ENCODE measurements at places on chromosomes 5 and 9.

GRCh38 chr5:88675708-88676636 lies 207.0 kb downstream of the MEF2C start:
- H3K4me1 ChIP-seq: no peaks in the 10 kb centered on the region
- no peak for DNase-seq
- no peak overlapping the region for H3K27ac ChIP-seq
- H3K27me3 ChIP-seq: peaks cover 99% of the 10 kb centered on the region
- no peaks in the 10 kb centered on the region for H3K36me3 ChIP-seq

DNA sequence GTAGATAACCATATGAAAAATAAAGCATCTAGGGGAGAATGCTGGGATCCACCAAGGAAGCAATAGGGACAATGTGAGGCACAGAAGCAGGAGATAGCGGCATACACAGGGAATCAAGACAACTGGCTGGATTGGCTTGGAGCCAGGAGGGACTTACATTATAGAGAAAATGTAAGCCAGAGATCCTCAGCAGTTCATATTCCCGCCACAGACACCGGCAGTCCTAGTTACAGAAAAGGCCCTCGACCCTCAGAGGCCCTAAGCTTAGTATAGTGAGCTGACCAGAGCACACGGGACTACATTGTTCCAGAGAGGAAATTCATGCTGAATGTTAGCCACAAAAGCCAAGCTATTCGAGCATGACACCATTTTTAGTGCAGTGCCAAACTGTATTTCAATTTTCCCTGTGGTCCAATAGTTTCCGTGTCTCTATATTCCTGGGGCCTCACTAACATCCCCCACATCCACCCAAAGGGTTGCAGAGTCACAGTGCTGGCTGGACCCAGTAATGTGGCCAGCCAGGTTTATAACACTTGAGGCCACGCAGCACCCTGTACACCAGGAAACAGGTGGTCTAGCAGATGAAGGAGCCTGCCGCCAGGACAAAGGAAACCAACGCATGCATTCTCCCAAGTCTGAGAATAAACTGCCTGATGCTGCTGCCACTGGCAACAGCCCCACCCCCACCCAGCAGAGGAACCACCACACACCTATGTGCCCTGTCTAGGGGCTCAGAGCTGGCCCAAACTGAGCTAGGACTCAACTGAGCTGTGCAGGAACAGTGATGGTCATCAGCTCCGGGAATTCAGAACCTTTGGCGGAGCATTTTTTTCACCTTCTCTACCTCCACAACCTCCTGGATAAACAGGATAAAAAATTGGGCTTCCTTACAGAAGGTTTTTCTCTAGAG lies 693.2 kb upstream of the CHD1 start:
- no peak for DNase-seq
- H3K4me3 ChIP-seq: no peak overlapping the region
- no peaks in the 10 kb centered on the region for H3K4me1 ChIP-seq
- no peak overlapping the region for H3K27ac ChIP-seq
- peaks cover 13% of the 10 kb centered on the region for H3K27me3 ChIP-seq

DNA sequence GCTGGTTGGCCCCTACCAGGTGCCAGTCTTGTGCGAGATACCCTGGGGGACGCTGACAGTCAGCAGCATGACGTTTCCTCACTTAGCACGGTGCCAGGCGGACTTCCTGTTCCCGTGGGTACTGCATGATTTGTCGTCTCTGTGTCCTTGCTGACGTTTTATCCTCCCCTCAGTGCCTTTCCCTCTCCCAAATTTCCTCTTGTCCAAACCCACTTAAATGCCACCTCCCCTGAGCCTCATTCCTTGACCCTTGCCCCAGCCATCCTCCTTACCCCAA lies 60.6 kb upstream of the SAP30L start:
- no peak for DNase-seq
- H3K4me3 ChIP-seq: no peak overlapping the region
- no peaks in the 10 kb centered on the region for H3K4me1 ChIP-seq
- H3K27me3 ChIP-seq: no peaks in the 10 kb centered on the region
- H3K27ac ChIP-seq: no peak overlapping the region

DNA sequence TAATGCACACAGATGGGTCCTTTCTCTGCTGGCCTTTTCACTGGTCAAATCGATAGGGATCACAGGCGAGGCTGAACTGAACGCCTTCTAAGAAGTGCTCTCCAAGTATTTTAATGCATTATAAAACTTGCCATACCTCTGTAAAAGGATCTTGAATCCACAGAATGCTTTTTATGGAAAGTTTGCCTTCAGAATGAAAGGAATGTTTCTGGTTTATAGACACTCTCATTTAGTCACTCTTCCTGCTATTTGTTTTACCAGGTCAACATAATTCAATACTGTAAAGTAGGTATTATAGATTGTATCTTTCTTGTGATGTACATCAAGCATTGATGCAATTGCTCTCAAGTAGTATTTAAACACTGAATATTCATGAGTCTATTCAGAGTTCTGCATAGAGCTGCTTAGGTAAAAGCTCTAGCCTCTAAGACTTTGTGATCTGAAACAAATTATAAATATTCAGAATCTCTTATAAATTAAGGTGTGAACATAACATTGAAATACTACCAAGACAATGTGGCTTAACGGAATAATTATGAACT lies 308.4 kb downstream of the ISL1 start:
- H3K36me3 ChIP-seq: no peaks in the 10 kb centered on the region
- no peak for DNase-seq
- no peaks in the 10 kb centered on the region for H3K27me3 ChIP-seq
- H3K4me1 ChIP-seq: no peaks in the 10 kb centered on the region

DNA sequence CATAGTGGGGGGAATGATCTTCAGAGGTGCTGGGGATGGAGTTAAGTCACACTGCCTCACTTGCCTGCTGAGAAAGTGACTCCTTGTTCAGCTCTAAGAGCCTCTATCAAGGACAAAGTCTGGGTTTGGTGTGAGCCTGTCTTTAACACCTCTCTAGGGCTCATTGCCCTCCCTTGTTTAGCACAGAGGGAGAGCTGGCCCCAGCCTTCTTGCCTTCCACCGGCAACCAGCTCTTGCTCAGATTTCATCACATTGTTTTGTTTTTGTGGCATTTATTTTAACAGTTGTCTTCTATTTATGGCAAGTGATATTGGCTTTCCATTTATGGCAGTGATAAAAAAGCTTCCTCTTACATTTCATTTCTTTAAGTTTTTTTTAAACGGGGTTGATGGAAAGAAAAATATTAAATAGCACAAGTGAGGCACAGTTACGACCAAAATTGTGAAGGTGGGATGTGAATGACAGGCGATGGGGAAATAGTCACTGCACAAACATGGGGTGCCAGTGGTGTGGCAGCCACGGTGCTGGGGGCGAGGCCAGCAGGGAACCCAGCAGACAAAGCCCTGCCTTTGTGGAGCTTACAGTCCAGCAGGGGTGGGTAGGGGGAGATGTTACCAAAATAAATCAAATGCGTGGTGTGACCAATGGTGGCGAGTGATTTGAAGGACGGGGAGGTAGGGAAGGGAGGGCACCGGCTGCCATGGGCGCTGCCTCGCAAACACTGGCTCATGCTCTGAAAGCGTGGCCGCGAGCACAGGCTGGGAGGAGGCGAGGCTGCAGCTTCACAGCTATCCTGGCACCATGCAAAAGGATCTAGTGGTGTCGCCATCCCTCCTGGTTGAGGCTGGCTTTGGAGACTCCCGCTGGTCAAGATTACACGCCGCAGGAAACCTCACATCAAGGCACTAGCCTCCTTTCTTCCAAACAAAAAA lies 21.2 kb upstream of the UNC5A start:
- H3K4me1 ChIP-seq: peaks cover 6% of the 10 kb centered on the region
- H3K27ac ChIP-seq: no peak overlapping the region
- no peak overlapping the region for H3K4me3 ChIP-seq
- DNase-seq: no peak

- H3K4me1 ChIP-seq: peaks cover 2% of the 10 kb centered on the region
- no peak for DNase-seq
- no peak overlapping the region for H3K27ac ChIP-seq
- H3K27me3 ChIP-seq: no peaks in the 10 kb centered on the region
- H3K36me3 ChIP-seq: no peaks in the 10 kb centered on the region
Observed at GRCh38 chr5:108634617-108635288, 112.9 kb upstream of the FER start.

DNA sequence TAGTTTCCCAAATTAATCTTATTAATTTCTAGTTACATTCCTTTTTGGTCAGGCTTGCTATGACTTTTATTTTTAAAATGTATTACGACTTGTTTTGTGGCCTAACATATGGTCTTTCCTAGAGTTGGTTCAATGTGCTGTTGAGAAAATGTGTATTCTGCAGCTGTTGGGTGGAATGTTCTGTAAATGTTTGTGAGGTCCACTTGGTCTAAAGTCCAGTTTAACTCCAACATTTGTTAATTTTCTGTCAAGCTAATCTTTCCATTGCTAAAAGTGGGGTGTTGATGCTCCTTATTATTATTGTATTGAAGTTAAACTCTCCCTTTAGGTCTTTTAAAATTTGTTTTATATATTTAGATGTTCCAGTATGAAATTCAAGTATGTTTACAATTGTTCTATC lies 1010.8 kb upstream of the EDIL3 start:
- no peak for DNase-seq
- no peak overlapping the region for H3K4me3 ChIP-seq
- H3K36me3 ChIP-seq: no peaks in the 10 kb centered on the region
- no peaks in the 10 kb centered on the region for H3K4me1 ChIP-seq

DNA sequence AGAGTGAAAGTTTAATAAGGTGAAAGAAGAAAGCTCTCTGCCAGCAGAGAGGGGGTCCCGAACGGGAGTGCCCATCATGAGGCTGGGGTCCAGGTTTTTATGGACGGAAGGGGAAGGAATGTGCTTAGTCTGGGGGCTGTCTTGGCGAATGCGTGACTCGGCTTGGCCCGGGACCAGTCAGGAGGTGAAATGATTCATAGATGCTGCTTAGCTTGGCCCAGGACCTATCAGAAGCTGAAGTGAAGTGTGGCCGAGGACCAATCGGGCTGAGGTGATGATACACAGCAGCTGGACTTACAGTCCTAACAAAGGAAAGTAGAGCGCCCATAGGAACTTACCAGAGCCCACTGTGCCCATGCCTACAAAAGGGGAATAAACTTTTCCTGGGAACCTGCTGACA lies 3.9 kb upstream of the FKTN start:
- H3K36me3 ChIP-seq: no peaks in the 10 kb centered on the region
- H3K27me3 ChIP-seq: no peaks in the 10 kb centered on the region
- peaks cover 2% of the 10 kb centered on the region for H3K4me1 ChIP-seq
- no peak for DNase-seq
- no peak overlapping the region for H3K27ac ChIP-seq

GRCh38 chr9:133787754-133788025 lies 49.5 kb upstream of the SARDH start:
- H3K4me1 ChIP-seq: no peaks in the 10 kb centered on the region
- H3K27ac ChIP-seq: no peak overlapping the region
- H3K36me3 ChIP-seq: peaks cover 66% of the 10 kb centered on the region
- H3K4me3 ChIP-seq: no peak overlapping the region

GRCh38 chr9:35688558-35689541 lies 875 bp downstream of the TPM2 start:
- peak overlapping the region; percentile 92 for H3K27ac ChIP-seq
- peaks cover 47% of the 10 kb centered on the region for H3K36me3 ChIP-seq
- DNase-seq: no peak
- H3K27me3 ChIP-seq: no peaks in the 10 kb centered on the region
- H3K4me1 ChIP-seq: peaks cover 14% of the 10 kb centered on the region

DNA sequence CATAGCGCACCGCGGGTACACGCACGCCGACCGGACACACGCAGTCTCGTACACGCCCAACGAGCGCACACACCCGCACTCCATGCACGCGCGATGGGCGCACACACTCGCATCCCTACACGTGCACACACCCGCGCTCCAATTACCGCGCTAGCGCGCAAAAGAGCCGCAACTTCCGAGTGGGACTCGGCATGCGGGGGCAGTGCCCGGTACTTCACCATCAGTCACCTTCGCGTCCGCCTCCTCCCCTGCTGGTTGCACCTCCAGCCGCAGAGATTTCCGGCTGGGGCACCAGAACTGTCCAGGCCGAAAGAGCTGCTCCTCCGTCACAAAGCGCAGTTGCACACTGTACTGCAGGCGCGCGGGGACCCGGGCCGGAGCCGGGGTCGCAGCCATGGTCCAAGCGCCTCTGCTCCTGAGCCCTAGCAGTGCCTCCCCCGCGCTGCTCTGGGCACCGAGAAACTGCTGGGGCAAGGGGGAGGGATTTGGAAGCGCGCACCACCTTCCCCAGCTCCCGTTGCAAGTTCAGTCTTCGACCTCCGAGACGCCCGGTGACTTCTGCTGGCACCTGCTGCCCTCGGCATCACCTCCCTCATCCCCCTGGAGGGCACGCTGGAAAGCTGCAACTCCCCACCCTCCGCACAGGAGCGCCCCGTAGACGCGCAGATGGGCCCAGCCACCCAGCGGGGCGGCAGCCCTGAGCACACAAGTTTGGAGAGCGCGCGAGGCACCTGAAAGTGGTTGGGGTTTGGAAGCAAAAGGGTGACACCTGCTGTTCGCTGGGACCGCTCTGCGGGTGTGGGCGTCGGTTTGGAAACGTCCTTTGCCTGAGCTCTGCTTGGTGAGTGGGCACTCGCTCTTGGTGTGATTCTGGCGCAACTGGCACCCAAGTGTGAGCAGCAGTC lies 337.4 kb upstream of the PUM3 start:
- peaks cover 38% of the 10 kb centered on the region for H3K27me3 ChIP-seq
- H3K4me3 ChIP-seq: no peak overlapping the region
- no peaks in the 10 kb centered on the region for H3K4me1 ChIP-seq
- H3K27ac ChIP-seq: no peak overlapping the region

GRCh38 chr9:91546574-91546973 lies 122.9 kb upstream of the NFIL3 start:
- no peak for DNase-seq
- H3K4me3 ChIP-seq: no peak overlapping the region
- H3K27ac ChIP-seq: no peak overlapping the region
- no peaks in the 10 kb centered on the region for H3K27me3 ChIP-seq

- H3K27ac ChIP-seq: no peak overlapping the region
- DNase-seq: no peak
- H3K27me3 ChIP-seq: no peaks in the 10 kb centered on the region
Observed at GRCh38 chr9:136341042-136341655, 13.8 kb downstream of the GPSM1 start.

DNA sequence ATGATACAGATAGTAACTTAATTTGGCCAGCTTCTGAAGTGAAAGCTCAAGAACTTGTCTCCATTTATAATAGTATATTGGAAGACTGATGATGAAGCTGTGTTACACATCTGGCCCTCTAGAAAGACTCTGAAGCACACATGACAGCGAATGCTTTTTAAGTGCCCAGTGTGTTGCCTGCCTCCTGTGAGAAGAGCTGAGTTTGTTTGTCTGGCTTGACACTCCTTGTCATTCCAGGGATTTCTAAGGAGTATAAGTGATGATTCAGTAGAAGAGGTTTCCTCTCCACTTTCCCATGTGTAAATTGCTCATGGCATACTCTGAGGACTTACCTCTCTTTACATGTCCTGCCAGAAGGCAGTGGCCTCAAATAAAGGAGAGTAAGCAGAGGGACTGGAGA lies 30.4 kb upstream of the LRRTM2 start:
- no peak overlapping the region for H3K4me3 ChIP-seq
- H3K27ac ChIP-seq: peak overlapping the region; percentile 76
- H3K36me3 ChIP-seq: peaks cover 69% of the 10 kb centered on the region
- peaks cover 30% of the 10 kb centered on the region for H3K4me1 ChIP-seq
- H3K27me3 ChIP-seq: no peaks in the 10 kb centered on the region

All from RWPE2 (cell line).